ENCODE measurements at places on chromosomes 4 and X.

GRCh38 chr4:13794819-13795565, 167.5 kb upstream of the BOD1L1 start:
- DNase-seq = no peak

GRCh38 chrX:154458954-154459778, 1.1 kb downstream of the PLXNA3 start:
- DNase-seq = peak; percentile 23

- DNase-seq = peak; percentile 70
Observed at GRCh38 chrX:13487731-13488505, 81.5 kb upstream of the EGFL6 start.

- peak; percentile 69 for DNase-seq
Observed at GRCh38 chrX:48897157-48897624, 377 bp downstream of the TIMM17B start.

DNA sequence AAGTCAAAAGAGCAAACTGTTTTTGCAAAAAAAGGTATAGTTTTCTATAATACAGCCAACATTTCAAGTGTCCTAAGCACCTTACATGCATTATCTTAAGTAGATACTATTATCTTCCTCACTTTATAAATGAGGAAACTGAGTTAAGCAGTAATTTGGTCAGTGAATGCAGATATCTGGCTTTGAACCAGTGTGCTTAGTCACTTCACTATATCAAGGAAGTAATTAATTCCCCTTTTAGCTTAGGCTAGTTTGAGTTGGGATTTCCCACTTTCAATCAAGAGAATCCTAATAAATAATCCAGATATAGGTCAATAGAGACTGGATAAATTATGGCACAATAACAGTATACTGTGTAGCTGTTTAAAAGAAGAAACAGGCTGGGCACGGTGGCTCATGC, 14.8 kb downstream of the SPINK2 start:
- no peak for DNase-seq

DNA sequence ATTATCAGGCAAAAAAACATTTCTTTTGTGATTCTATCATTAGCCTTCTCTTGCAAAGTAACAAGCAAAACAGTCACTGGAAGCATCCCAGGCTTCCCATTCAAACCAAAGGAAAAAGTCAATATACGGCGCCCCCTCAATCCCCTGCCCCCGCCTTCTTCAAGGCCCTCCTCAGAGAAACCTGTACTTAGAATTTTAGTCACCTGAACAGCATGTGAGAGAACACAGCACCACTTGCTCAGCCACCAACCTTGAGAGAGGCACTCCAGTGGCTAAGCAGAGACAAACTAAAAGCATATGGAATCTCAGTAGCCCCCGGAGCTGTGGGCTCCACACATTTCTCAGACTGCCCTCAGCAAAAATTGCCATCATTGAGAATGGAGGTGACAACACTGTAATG, 25.2 kb downstream of the LEF1 start:
- DNase-seq = no peak

GRCh38 chr4:2907706-2908293, 55.4 kb downstream of the NOP14 start:
- DNase-seq = no peak

- DNase-seq = no peak
Observed at GRCh38 chr4:85818700-85819099, 343.8 kb downstream of the ARHGAP24 start.

DNA sequence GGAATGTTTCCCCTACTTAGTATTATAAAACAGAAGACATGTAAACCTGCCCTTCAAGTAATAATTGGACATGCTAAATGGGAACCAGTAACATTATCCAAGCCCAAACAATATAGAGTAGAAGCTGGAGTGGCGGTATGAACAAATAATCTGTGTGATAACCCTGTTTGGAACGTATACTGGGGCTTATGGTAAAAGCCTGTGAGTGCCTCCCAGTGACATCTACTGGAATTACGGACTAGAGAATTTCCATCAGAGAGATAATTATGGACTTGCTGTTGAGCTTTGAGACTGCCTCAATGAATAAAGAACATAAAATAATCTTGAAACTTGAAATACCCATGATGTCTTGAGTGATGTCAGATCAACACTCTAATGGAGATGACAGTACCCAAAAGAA, 406.3 kb upstream of the GRIA3 start:
- DNase-seq = no peak

- no peak for DNase-seq
Observed at GRCh38 chr4:75144475-75144874, 211.6 kb downstream of the PARM1 start.

DNA sequence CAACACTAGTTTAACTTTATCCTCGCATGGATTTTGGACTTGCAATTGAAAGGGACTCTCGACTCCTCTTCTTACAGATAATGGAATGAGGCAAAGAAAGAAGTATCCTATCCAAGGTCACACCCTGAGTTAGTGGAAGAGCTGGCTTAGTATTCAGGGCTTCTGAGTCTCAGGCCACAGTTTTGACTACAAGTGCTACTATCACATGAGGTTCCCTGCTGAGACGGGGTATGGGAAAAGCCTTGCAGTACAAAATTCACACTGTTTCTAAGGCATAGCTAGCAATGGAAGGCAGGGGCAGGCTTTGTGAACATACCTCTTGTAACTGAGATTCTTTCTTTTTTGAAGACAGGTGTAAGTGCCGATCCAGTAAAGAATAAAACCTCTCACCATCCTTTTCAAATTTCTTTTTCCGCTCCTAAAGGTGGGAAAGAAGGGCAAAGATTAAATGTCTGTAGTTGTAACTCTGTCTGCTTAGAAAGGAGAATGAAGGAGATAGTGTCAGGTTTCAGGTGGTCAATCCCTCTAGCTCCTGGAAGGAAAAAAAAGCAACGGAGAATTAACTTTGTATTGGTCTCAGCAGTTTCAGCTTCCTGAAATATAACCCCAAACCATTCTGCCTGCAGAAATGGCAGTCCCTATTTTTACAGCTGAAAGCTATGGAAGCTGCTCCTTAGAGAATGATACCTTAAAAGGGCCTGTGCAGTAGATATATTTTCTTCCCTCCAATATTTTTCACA, 199.0 kb downstream of the OPHN1 start:
- DNase-seq = no peak

DNA sequence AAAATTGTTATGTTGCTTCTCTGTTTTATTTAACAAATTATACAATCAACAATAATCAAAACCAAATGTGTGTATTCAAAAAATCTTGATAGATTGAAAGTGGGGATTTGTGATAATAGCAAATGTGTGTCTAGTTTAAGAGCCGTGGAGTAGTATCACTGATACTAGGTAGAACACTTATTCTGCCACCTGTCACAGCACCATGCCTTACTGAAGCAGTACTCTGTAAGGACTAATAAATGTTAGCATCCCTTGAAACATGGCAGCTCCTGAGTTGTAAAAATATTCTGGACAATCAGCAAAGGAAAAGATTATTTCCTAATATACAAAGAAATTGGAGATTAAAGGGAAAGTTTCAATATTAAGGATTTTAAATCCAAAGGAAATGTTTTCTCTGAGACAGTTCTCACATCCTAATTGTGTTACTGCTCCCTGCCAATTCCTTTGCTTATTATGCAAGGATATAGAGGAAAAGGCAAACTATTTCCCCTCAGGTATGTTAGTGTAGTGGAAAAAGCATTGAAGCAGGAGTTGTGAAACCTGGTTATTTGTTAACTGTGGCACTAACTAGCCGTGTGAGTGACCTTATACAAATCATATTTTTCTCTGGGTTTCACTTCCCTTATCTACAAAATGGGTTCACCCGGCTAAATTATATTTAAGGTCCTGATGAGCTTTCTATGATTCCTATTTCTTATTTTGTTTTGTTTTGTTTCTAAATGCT, 303.1 kb downstream of the ARHGAP24 start:
- peak; percentile 72 for DNase-seq

DNA sequence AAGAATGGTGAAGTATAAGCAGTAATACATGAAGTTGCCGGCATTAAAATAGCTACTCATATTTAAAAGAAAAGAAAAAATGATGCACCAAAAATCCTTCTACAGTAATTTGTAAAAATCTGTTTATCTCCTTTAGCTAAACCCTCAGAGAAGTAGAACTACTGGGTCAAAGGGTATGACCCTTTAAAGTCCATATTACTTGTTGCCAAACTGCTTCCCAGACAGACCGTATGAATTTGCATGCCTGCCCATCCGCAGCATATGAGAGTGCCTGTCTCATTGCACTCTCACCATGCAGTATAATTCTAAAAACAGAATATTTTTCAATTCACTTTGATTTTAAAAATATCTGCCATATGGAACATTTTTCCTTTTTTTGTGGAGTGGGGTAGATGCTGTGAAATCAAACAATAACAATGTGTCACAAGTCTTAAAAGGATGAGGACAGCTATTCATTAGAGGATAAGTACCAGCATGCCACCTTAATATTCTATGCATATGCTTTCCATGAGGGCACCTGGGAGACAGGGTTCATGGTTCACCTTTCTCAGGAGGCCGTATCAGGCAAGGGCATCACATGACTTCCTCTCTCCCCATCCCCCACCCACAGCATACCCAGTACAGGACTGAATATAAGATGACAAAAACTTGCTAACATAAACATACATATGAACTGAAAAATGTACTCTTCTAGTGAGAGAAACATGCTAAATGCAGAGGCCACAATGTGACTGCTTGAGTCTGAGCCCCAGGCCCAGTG, 17.8 kb downstream of the ZDHHC9 start:
- peak; percentile 11 for DNase-seq

- no peak for DNase-seq
Observed at GRCh38 chr4:14303856-14304255, 676.3 kb upstream of the BOD1L1 start.

- peak; percentile 57 for DNase-seq
Observed at GRCh38 chr4:43132010-43132582, 239.6 kb downstream of the GRXCR1 start.

DNA sequence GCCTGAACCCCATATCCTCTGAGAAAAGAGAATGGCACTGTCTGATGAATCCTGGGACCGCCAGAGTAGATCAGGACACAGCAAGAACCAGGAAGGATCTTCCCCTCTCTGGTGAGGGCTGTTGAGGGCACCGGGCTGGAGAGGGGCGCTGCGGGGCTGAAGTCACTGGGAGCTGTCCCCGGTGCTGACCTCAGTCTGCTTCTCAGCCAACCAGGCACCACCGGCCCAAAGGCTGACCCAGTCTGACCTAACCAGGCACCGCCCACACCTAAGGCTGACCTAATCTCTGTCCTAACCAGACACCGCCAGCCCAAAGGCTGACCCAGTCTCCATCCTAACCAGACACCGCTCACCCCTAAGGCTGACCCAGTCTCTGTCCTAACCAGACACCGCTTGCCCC, 82.8 kb downstream of the CPZ start:
- DNase-seq = no peak

DNA sequence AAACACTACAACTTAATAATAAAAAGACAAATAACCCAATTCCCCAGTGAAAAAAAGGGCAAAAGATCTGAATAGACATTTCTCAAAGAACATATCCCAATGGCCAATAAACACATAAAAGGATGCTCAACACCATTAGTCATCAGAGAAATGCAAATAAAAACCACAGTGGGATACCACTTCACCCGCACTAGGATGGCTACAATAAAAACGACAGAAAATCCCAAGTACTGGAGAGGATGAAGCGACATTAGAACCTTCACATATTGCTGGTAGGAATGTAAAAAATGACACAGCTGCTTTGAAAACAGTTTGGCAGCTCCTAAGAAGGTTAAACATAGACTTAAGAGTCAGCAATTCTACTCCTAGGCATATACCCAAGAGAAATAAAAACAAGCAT, 140.6 kb upstream of the ARX start:
- no peak for DNase-seq

DNA sequence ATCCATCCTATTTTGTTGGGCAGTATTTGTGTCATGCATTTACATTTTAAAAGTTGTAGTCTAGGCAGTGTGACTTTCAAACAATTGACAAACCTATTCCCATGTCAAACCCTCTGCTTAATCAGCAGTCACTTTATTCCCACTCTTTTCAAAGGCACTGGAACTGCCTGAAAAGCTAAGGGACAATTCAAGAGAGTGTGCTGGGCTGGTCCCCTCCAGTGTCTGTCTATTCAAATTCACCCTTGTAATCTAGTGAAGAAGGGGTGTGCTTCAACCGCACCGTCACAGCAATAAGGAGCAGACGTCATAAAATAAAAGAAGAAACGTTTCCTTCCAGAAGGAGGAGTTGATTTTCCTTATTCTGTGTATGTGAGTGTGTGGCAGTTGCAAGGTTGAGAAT, 197.0 kb upstream of the MAD2L1 start:
- no peak for DNase-seq

DNA sequence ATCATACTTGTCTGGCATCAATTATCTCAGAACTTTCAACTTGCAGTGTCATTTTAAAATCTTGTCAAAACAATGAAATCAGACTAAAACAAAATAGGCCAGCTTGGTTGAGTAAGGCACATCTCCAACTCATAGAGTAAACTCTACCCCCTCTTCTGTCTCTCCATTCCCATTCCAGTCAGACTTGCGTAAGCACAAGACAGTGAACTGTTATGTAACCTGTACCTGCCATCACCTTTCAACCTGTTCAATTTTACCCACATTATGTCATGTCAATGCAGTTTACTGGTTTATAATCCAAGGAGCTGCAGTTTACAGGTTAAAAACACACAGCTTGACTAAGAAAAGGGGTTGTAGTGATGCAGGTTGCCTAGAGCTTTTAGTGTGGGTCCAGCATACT, 8.3 kb downstream of the CDX4 start:
- DNase-seq = no peak

GRCh38 chrX:16202943-16203342, 35.7 kb downstream of the MAGEB17 start:
- no peak for DNase-seq

DNA sequence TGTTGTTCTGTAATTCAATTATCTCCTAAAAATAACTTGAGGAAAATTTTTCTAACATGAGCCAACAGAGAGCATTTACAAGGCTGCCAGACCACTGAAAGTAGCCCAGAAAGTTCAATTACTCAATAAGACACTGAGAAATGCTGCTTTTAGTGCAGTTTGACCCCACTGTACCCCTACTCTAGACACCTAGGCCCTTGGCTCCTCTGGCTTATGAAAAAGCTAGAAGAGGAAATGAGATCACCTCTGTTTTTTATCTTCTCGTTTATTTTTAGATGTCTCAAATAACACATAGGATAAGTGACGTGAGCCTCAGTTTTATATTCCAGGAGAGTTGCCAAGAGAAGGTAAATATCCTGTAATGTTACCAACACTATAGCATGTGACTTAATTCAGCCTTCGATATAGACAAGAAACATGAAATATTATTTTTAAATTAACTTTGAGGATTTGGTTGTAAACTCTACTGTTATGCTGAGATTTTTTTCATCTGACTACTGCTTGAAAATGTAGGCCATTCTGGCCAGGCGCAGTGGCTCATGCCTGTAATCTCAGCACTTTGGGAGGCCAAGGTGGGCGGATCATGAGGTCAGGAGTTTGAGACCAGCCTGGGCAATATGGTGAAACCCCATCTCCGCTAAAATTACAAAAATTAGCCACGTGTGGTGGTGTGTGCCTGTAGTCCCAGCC, 24.4 kb downstream of the TNIP3 start:
- no peak for DNase-seq

All from B cell (primary cell).